Stimulated activated CD4-positive, alpha-beta T cell treated with anti-CD3 and anti-CD28 coated beads, Interleukin-4, amount 100 ng/mL, for 24 hours (primary cell): ENCODE measurements at places on chromosomes 12 and 14.
A peak's percentile ranks its signal among the peaks of the same experiment; 100 is the strongest.

- no peak for DNase-seq
Observed at GRCh38 chr12:103793512-103794045, 47.5 kb downstream of the NT5DC3 start.

- no peak for DNase-seq
Observed at GRCh38 chr14:33754261-33754660, 196.6 kb downstream of the EGLN3 start.

DNA sequence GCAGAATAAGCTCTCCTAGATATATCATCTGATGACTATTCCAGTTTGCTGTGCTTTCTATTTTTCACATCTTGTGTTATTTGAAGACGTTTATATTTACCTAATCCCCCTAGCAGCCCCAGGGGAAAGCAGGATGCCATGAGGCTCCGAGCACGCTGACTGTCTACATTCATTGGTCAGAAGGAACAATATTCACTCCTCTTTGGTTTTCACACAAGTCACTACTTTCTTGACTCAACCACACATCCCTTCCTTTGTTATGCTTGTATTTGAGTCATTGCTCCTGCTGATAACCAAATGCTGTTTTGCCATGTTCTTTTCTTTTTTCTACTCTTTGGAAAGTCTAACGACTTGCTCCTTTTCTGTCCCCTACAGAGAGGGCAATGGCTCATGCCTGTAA lies 86.5 kb upstream of the SLC38A2 start:
- peak; percentile 20 for DNase-seq

DNA sequence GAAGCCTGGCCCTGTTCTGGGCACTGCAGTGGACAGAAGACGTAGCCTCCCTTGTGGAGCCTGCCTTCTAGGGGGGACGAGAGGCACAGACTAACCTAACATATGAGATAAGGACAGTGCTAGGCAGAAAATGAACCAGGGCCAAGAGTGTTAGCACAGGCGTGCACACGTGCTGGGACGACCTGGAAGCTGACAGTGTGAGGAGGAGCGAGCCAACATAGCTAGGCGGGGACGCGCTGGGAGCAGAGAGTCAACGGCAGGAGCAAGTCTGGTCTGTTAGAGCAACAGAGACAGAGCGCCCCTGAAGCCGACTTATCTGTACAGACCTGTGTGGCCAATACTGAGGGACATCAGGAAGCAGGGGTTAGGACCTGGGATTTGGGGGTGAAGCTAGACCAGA lies 8.0 kb downstream of the PXMP2 start:
- no peak for DNase-seq

DNA sequence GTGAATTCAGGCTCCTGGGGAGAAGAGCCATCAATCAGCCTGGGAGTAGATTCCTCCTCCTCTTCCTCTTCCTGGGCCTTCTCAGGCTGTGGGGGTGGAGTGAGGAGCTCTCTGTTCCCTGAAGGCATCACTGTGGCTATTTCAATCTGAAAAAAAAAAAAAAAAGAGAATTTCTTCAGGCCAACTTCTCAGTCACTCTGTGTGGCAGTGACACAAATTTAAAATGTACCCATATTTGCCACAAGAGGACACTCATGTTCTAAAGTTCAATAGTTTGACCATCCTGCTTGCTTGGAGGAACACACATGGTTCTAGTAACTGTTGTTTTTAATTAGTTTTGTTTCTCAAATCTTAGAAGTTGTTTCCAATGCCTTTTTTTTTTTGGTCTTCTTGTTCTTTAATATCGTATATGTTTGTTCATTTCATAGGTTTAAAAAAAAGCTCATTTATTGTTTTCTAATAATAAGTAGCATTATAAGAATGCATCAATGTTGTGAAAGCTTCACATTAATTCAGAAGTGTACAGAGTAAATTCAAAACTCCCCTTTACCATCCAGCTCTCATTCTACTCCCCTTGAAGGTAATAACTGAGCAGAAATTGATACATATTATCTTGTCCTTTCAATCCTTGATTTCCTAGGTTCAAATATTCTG lies 23.3 kb upstream of the CCER1 start:
- DNase-seq = no peak

- no peak for DNase-seq
Observed at GRCh38 chr12:93714382-93714781, 37.2 kb downstream of the CRADD start.

- no peak for DNase-seq
Observed at GRCh38 chr12:5718073-5718472, 227.0 kb downstream of the ANO2 start.

- peak; percentile 15 for DNase-seq
Observed at GRCh38 chr12:24902511-24903328, 46.2 kb downstream of the BCAT1 start.

- peak; percentile 81 for DNase-seq
Observed at GRCh38 chr12:6788972-6789924, at the start of gene CD4. CD4 (plus strand) TSS chr12:6789528; CDS start chr12:6800139, 10,611 bp downstream.

- DNase-seq = no peak
Observed at GRCh38 chr12:131085125-131085815, 131.6 kb downstream of the ADGRD1 start.

GRCh38 chr12:67698672-67699581 lies 50.4 kb downstream of the DYRK2 start:
- peak; percentile 75 for DNase-seq

DNA sequence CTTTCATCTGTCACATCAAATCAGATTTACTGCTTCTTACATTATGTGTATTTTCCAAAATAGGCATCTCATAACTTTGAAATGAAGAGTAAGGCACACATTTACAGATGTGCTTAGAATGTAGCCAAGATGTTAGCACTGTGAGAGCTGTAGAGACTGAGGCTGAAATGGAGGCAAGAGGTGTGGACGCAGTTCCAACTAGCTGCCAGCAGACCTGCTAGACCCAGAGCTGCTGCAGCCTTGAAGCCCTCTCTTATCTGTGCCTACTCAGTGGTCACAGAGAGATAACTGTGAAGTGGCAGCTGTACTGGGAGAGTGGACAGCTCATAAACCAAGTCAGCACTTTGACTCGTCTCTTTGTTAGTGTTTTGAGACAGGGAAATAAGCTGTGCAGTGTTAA lies 470.9 kb downstream of the CCER1 start:
- no peak for DNase-seq

GRCh38 chr14:90562652-90563051 lies 165.8 kb downstream of the CALM1 start:
- no peak for DNase-seq

GRCh38 chr12:54917001-54917488 lies 62.7 kb downstream of the MUCL1 start:
- DNase-seq = no peak

- no peak for DNase-seq
Observed at GRCh38 chr14:54667026-54667744, 100.3 kb downstream of the SAMD4A start.

GRCh38 chr14:39877577-39878190 lies 445.5 kb upstream of the FBXO33 start:
- no peak for DNase-seq

- no peak for DNase-seq
Observed at GRCh38 chr14:34362641-34363251, 99.3 kb downstream of the SPTSSA start.

- DNase-seq = no peak
Observed at GRCh38 chr12:124681779-124682391, 114.5 kb upstream of the NCOR2 start.

DNA sequence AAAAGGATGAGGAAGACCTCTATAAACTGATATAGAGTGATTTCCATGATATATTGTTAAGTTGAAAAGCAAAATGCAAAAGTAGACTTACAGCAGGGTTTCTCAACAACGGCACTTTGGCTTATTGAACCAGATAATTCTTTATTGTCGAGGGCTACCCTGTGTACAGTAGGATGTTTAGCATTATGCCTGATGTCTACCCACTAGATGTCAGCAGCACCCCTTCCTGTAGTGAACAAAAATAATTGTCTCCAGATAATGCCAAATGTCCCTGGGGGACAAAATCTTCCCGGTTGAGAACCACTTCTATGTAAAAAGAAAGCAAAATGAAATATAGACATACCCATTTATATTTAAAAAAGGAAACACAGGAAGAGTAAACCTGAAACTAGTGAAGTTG lies 32.4 kb downstream of the ABCD2 start:
- peak; percentile 20 for DNase-seq

GRCh38 chr14:105931808-105932483 lies 405.6 kb downstream of the TMEM121 start:
- DNase-seq = no peak

GRCh38 chr14:68088451-68088854 lies 268.9 kb downstream of the RAD51B start:
- no peak for DNase-seq

DNA sequence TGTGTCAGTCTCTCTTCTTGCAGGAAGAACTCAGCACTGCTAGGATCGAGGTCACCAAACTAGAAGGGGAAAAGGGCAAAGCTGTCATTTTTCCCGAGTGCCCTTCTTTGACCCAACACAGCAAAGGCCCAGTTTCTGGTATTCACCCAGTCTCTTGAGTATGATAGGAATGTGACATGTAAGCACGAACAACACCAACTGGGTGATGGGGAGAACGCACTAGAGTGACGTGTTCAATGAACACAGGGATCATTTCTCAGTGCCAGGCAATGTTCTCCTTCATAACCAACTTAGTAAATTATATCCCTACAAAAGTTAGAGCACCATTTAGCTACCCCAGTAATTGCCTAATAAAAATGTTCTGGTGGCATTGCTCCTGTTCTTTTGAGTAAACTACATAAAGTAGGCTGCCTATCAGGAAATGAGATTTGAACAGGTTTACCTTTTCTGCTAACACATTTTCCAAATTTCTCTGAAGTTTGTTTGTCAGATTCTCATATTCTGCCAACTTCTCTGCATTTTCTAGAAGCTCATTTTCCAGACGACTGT lies 64.5 kb downstream of the NIN start:
- DNase-seq = no peak

- no peak for DNase-seq
Observed at GRCh38 chr12:121860257-121860656, 1.6 kb upstream of the HPD start.

GRCh38 chr14:22872833-22873520 lies 1.4 kb downstream of the LRP10 start:
- DNase-seq = no peak

GRCh38 chr12:3432868-3433267 lies 58.1 kb upstream of the PRMT8 start:
- no peak for DNase-seq

DNA sequence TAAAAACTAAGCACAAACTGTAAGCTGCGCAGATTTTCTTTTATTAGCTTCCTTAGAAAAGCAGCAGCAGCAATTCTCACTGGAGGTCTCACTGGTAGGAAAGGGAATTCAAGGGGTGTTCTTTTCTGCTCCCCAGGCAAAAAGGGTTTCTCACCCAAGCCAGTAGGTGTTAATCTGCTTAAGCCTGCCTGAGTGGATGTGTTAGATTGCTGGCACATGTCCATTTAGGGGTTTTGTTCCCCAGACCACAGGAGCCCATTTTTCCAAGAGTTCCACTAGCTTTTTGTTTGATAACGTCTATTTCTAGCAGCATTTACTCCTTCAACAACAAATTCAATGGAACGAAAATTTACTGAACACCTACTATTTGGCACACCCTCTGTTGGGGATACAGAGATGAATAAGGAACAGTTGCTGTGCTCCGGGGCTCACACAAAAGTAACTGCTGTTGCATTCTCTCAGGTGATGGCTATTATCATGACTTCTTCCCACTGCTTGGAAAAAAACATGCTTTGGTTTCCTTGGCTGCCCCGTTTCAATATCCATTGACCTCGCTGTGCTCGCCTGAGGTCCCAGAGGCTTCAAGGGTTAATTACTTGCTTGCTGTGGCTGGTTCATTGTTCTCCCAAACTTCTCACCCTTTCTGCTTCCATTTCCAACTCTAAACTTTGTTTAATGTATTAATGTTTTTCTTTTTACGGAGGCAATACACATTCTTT lies 31.1 kb upstream of the RIC8B start:
- no peak for DNase-seq

GRCh38 chr12:77401770-77402081 lies 336.4 kb upstream of the E2F7 start:
- no peak for DNase-seq

- no peak for DNase-seq
Observed at GRCh38 chr12:111089616-111090015, 169.2 kb upstream of the MYL2 start.

GRCh38 chr14:101593411-101594238 lies 32.3 kb downstream of the DIO3 start:
- no peak for DNase-seq

DNA sequence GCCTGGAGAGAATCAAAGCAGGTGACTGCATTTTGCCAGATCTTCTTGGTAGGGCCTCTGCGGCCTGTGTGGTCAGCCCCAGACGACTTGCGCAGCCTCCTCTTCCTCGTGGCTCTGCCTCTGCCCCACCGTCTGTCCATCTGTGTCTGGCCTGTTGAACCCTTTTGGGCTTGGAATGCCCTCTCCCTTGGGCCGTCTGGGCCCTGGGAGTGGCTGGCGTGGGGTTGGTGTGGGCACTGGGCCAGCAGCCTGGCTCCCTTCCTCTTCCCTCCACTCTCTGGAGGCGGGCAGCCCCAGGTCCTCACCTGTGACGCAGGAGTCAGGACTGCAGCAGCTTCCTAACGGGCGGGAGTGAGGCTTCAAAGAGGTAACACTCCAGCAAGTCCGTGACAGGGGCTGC lies 9.7 kb upstream of the CCDC197 start:
- no peak for DNase-seq

DNA sequence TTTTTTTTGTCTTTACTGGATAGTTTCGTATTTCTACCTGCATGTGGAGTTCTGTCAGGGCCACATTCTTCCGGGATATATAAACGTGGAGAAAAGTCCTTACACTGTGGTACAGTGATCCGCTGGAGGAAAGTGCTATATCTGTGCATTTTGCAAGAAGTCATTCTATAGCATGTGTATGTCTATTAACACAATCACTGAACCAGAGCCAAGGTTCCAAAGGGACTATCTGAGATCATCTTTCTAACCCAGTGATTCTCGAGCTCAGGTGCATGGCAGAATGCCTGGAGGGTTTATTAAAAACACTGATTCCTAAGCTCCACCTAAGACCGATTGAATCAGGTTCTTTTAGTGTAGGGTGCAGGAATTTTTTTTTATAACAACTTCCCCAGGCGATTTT lies 354.0 kb downstream of the NRXN3 start:
- DNase-seq = no peak

DNA sequence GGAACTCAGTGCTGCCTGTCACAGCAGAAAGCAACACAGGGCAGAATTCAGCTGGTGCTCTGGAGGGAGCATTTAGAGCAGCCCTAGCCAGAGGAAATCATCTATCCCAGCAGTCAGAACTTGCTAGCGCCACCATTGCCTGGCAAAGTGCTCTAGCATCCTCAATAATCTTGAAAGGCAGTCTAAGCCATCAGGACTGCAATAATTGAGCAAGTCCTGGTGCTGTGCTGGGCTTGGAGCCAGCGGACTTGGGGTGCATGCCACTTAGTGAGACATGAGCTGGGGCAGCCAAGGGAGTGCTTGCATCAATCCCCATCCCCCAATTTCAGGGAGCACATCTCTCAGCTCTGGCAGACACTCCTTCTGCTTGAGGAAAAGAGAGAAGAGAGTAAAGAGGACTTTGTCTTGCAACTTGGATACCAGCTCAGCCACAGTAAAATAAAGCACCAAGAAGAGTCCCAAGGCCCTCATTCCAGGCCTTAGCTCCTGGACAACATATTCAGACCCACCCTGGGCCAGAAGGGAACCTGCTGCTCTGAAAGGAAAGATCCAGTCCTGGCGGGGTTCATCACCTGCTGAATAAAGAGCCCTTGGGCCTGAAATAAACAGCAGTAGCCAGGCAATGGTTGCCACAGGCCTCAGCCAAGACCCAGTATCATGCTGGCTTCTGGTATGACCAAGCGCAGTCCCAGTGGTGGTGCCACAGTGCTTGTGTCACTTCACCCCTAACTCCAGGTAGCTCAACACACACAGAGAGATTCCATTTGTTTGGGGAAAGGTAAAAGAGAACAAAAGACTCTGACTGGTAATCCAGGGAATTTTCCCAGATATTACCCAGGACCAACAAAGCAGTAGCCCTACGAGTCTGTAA lies 44.5 kb upstream of the ZDHHC17 start:
- no peak for DNase-seq
